ENCODE measurements at places on chromosomes 11 and 22.

DNA sequence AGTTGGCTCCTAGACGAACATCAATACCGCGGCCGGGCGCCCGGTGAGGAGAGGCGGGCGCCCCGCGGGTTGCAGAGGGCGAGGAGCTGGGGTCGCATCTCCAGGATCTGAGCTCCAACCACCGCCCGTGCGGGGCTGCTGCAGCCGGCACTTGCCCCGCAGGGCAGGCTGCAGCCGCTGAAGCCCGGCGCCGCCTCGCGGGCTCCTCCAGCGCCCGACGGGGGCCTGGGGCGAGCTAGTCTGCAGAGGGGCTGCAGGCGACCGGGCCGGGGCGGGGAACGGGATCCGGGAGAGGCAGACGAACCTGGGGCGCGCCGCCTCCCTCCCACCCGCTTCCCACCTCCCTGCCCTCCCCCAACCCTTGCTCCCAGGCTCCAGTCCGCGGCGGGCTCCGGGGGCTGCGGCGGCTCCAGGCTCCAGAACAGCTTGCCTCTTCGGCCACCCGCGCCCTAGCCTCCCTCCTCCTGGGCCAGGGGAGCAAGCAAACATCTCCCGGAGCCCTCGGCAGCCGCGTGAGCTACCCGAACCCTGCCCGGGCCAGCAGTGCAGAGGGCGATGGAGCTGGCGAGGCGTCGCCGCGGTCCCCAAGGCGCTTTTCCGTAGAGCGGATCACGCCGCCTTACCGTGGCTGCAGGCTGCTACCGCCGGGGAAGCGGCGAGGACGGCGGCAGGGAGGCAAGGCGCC is 802 bp downstream of the TENM4 start:
- DNase-seq, result peak; percentile 81

- DNase-seq, result no peak
Observed at GRCh38 chr11:28900427-28900826, 792.2 kb downstream of the METTL15 start.

DNA sequence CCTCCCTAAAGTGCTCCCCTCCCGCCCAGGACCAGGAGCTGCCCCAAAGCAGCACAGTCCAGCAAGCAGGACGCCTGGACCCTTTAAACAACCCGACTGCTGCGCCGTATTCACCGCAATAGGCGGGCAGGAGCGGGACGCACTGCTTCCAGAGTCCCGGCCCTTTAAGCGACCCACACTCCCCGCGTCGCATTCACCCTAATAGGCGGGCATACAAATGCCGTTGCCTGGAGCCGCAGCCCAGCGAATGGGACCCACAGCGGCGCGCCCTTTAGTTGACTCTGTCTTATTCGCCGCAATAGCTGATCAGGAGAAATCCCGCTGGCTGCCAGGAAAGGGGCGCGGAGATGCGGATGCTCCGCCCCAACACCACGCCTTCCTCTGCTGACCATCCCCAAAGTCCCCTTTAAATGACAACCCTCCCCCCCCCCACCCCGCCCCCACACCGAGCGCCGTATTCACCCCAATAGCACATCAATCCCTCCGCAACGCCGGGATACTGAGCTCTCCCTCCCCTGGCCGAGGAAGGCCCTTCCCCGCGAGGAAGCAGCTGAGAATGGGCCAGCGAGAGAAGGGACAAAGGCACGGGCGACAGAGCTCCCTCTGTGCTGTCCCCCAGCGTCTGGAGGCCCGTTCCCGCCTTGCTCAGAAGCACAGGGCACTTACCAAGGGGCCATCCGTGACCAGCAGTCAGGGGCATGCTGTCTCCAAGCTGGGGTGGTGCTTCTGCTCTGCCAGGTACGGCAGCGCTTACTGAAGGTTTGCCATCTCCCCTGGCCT is 4.7 kb downstream of the OSBPL5 start:
- DNase-seq, result peak; percentile 98

DNA sequence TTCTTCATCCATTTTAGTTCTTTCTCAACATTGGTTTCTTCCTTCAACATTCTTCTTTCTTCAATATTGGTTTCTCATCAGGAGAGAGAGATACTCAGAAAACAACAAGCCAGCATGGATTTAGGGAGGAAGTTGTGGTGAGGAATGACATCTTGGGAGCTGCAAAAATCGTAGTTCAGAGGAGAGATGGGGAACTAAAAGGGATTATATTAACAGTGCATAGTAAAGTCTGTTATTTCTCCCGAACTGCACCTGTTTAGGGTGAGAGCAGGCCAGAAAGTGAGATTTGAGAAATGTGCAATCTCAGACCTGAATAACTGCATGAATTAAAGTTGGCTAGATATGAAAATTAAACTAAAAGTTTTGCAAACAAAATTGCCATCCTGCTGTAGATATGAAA is 94.5 kb downstream of the CASP12 start:
- DNase-seq, result no peak

GRCh38 chr22:39428597-39429071 is 28.2 kb upstream of the MGAT3 start:
- DNase-seq, result no peak

DNA sequence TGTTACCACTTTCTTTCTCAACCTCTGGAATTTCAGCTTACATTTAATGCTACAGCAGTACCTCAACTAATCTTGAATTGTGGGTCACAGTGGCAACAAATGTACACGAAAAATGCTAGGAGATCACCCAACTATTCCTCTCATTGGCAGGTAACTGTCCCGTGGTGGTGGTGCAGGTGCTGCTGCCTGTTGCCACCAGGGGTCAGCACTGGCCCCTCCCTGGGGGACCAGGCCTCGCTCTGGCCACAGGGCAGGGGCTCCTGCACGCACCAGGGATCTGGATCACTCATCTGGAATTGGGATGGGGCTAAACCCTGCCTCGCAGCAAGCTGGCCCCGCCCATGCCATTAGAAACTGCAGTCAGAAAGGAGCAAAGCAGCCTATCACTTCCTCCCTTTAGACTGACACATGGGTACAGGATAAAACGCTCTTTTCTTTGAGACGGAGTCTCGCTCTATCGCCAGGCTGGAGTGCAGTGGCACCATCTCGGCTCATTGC is 6.9 kb upstream of the POLDIP3 start:
- DNase-seq, result peak; percentile 98

DNA sequence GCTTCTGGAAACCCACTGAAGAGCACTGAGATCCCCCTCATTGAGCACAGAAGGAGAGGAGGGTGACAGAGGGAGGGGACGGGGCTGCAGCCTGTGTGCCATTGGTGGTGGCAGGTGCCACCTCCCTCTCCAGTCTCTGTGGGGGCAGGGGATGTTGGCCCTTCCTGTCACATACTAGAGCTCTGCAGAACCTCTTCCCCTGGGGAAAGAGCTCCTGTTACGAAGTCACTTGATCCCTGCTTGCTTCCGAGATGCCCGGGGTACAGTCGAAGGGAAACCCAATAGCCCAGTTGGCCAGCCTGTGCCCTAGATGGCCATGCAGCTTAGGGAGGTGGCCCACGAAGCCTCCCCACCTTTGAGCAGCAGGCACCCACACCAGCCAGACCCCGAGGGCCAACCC is 29.4 kb downstream of the DAGLA start:
- DNase-seq, result no peak

- peak; percentile 99 for DNase-seq
Observed at GRCh38 chr11:69674886-69675714, at the start of gene LTO1. LTO1 (minus strand) TSS chr11:69675353; CDS start chr11:69675239, 114 bp downstream.

- DNase-seq, result no peak
Observed at GRCh38 chr11:57402188-57403002, 11.9 kb upstream of the PRG2 start.

GRCh38 chr11:2100361-2101170 is 38.6 kb downstream of the IGF2 start:
- peak; percentile 67 for DNase-seq

GRCh38 chr11:119295178-119295577 is 21.8 kb downstream of the MCAM start:
- no peak for DNase-seq

DNA sequence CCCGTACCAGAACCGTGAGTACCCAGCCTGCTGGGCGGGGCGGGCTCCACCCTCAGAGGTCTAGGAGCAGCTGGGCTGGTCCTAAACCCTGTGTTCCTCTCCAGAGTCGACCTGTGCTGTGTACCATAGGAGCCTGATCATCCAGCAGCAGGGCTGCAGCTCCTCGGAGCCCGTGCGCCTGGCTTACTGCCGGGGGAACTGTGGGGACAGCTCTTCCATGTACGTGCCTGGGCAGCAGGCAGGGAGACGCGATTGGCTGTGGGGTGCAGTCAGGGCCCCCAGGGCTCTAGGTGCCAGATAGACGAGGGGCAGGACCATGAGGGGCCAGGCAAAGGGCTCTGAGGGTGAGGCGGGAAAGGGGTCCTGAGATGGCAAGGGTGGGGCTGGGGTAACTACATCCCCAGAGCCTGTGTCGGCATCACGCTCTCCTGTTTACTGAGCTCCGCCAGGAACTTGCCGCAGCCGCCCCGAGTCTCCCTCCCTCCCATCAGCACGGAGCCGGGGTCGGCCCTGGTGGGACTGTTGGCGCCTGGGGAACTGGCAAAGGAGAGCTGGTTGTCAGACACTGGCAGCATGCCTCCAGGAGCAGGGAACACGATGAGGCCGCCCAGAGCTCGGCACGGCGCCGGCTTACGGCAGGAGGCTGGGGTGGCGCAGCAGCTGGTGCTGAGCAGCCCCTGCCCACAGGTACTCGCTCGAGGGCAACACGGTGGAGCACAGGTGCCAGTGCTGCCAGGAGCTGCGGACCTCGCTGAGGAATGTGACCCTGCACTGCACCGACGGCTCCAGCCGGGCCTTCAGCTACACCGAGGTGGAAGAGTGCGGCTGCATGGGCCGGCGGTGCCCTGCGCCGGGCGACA is 22.9 kb upstream of the MUC5B start:
- peak; percentile 76 for DNase-seq

DNA sequence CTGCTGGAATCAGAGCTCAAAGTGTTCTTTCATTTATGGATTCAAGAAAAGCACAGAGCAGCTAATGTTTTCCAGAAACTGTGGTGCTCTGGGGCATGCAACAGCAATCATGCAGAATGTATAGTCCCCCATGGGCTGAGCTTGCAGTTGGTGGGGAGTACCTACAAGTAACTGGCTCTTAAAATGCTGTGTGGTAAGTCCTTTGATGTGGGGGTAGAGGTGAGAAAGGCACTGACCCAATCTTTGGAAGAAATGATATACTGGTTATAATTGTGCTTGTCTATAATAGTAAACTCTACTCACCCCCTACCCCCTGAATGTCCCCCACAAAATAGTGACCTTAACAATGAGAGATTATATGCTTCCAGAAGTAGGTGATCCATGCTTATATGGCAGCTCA is 29.1 kb upstream of the CD44 start:
- no peak for DNase-seq

- no peak for DNase-seq
Observed at GRCh38 chr11:29293825-29294224, 723.0 kb downstream of the KCNA4 start.

DNA sequence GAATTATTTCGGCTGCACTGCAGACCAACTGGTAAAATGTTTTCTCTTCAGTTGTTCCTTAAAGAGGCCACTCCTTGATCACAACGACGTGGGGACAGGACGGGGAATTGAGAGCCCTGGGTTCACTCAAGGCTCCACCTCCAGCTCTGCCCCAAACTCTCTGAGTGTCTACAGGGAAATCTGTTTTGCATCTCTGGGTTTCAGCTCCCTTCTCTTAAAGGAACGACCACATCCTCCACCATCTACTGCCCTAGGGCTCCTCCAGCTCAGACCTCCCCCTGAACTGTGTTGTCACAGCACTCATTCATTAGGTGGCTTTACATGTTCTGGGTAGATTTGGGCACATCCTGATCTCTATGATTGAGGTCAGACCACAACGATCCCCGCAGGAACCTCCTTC is 5.1 kb upstream of the PPFIA1 start:
- DNase-seq, result no peak

DNA sequence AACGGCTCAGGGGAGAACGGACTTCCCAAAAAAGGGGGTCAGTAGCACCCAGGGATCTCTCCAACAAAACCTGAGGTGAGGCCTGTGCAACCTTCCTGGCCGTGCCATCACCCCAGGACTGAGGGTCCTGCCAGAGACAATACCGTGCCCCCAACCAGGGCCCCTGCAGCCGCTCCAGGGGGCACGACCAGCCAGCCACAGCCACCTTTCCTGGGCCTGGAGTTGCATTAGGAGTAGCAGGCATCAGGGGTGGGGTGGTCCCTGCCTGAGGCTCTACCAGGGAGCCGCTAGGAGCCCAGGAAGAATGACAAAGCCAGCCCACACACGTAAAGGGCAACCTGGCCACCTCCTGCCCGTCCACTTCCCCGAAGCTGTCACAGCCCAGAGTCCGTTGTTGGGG is 137.8 kb downstream of the BRD1 start:
- DNase-seq, result no peak

- DNase-seq, result no peak
Observed at GRCh38 chr11:68584097-68584496, 100.2 kb upstream of the GAL start.

GRCh38 chr22:33255791-33256190 is 197.6 kb upstream of the SYN3 start:
- DNase-seq, result no peak

GRCh38 chr22:28600546-28601143 is 79.0 kb downstream of the TTC28 start:
- no peak for DNase-seq

DNA sequence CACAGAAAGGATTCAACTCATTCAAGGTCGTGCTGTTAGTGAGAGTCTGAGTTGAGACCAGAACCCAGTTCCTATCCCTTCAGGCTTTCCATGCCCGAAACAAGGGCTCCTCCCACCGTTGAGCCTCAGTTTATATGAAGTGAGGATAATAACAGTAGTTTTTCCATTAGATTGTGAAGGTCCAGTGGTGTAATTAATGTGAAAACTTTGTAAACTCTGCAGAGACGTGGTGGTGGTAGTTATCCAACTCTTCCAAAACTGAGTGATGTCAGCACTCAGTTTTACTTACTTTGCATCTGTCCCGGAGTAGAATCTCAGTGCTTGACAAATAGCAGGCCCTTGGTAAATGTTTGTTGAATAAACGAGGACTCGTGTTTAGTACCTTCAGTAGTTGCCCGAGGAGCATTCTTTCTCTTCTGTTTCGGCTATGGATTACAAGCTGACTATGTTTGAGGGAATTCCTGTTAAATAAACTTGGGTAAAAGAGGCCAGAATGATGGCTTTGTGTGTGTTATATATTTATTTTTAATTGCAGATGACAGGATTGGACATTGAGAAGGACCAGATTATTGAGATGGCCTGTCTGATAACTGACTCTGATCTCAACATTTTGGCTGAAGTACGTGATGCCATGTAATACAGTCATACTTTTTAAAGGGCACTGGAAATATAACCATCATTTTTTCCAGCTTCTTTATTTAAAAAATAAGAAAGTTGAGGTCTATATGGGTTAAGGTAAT is 1.0 kb downstream of the REXO2 start:
- peak; percentile 72 for DNase-seq

- DNase-seq, result peak; percentile 88
Observed at GRCh38 chr22:42711281-42711731, 9.4 kb downstream of the A4GALT start.

GRCh38 chr22:39731881-39732555 is 161.5 kb downstream of the CACNA1I start:
- DNase-seq, result peak; percentile 39

DNA sequence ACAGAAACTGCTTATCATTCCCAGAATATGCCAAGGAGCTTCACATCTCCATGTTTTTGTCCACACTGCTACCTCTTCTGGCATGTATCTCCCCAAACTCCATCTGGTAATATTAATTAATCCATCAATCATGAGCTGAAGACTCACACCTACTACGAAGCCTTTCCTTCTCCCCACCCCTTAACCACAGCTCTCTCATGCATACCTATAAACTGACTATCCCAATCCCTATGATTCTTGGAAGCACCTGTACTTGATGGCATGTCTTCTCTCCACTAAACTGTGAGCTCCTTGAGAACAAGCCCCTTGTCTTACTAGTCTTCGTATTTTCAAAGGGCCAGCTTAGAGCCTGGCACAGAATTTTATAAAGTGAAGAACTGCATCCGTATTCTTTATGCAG is 47.3 kb downstream of the RELT start:
- no peak for DNase-seq

GRCh38 chr11:6357222-6357621 is 33.1 kb upstream of the SMPD1 start:
- peak; percentile 87 for DNase-seq

Measured in osteoblast (primary cell).